ENCODE measurements at places on chromosomes 2 and 18.

DNA sequence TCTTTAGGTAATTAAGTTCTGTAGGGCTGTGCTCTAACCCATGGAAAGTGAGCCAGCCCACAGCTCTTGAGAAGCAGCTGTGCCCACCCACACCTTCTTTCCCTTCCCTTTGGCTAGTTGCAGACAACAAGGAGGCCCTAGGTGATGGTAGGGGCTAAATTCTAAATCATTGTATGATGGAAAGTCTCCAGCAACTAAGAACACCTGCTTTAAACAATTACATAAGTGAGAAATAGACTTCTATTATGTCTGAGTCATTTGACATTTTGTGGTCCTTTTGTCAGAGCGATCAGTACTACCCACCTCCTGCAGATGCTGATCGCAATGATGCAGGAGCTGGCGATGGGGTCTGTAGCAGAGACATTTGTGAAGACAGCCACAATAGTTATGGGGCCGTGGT lies 79.6 kb downstream of the TEX51 start:
- no peak for DNase-seq

- DNase-seq, result no peak
Observed at GRCh38 chr18:55386545-55386944, 201.4 kb downstream of the TCF4 start.

GRCh38 chr2:205169464-205169863 lies 512.8 kb upstream of the NRP2 start:
- DNase-seq, result no peak

- no peak for DNase-seq
Observed at GRCh38 chr2:132804051-132804450, 134.0 kb upstream of the LYPD1 start.

- no peak for DNase-seq
Observed at GRCh38 chr2:136012315-136012714, 26.9 kb upstream of the DARS1 start.

DNA sequence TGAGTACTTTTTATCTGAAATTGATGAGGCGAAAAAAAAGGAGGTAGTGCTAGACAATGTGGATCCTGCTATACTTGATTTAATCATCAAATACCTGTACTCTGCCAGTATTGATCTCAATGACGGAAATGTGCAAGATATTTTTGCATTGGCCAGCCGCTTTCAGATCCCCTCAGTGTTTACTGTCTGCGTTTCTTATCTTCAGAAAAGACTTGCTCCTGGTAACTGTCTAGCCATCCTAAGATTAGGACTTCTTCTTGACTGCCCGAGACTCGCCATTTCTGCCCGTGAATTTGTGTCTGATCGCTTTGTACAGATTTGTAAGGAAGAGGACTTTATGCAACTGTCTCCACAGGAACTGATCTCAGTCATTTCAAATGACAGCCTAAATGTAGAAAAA lies 453 bp downstream of the KLHL41 start:
- DNase-seq, result no peak

GRCh38 chr2:76953733-76954347 lies 568.3 kb downstream of the LRRTM4 start:
- DNase-seq, result no peak

DNA sequence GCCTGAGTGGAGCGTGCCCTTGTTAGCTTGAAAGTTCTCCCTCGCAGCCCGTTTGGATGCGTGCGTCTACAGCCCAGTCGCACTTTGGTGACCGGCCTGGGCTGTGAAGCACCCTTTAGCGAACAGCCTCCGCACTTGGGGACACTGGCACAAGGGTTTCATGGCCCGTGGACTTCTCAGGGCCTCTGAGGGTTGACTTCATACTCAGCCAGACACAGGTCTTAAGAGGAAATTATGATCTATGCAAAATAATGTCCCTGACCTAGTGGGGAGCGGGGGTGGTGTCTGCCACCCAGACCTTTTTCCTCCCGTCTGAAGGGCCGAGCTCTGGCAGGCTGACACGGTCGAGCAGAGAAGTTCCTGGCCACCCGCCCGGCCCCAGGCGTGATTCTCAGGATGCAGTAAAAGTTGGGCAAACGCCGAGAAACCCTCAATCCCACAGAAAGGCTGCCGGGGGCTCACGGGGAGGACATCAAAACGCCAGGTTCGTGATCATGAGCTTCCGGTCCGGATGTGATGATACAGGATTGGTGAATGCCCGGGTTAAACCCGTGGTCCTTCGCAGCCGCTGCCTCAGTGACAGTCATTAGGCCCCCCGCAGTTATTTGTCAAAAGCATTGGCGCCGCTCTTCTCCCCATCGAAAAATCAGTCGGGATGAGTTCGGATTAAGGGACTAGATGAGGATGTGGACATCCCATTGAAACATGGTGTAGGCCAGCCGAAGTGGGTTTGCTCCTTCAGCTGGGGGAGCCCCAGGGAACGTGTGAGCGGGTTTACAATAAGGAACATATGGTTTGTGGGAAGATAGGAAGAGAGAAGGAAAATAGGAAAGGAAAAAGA lies 3.6 kb upstream of the PAX3 start:
- no peak for DNase-seq

DNA sequence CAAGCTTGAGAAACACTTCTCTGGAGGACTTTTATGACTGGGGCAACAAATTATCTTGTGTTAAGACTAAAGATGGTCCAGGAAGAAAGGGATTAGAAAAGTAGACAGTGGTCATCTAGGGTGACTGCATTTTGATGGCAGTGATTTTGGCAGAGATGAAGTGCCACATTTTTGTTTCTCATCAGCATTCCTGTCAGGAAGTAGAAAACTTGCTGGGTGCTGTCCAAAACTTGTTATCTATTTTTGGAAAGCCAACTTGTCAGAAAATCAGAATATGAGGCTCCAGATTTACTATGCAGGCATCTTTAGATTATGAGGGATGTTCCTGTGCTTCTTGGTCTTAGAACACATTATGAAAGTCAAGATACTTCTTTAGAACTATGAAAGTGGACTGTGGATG lies 29.0 kb upstream of the CALCRL start:
- no peak for DNase-seq

DNA sequence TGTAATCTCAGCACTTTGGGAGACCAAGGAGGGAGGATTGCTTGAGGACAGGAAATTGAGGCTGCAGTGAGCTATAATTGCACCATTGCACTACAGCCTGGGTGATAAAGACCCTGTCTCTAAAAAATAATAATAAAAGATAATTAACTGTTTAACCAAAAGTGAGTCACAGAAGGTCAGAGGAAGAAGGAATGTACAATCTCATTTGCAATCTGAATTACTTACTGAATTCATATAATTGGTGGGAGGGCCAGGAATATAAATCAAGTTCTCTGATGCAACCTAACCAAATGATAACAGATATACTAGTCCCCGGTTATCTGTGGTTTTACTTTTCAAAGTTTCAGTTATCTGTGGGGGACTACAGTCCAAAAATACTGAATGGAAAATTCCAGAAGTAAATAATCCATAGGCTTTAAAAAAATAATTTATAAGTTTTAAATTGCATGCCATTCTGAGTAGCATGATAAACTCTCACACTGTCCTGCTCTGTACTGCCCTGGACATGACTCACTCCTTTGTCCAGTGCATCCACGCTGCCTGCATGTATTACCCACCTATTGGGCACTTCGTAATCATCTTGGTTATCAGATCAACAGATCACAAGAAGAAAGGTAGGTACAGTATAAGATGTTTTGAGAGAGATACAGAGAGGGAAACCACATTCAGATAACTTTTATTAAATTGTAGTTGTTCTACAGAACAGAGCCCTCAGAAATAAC lies 12.8 kb upstream of the MATN3 start:
- DNase-seq, result no peak

DNA sequence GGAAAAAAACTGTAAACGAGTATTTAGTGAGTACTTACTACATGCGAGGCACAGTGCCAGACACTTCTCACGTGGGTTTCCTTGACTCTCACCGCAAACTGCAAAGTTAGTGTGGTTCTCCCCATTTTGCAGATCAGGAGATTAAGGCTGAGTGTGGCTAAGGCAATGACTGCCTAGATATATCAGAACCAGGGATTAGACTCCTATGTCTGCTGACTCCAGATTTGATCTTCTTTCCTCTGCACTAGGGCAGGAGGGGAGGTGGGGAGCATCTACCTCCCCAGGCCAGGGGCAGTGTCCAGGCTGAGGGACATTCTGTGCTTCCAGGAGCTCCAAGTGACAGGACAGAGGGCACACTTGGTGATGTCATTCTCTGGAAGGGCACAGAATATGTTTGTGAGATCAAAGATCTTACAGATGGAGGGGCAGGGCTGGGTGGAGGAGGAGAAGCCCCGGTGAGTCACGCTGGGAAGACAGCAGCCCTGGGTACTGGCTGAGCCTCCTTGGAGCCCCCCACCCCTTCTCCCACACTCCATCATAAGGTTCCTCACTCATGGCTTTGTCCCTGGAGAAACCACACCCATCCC lies 92.4 kb downstream of the RHOB start:
- DNase-seq, result no peak

GRCh38 chr2:64219149-64219548 lies 74.9 kb upstream of the PELI1 start:
- DNase-seq, result no peak

DNA sequence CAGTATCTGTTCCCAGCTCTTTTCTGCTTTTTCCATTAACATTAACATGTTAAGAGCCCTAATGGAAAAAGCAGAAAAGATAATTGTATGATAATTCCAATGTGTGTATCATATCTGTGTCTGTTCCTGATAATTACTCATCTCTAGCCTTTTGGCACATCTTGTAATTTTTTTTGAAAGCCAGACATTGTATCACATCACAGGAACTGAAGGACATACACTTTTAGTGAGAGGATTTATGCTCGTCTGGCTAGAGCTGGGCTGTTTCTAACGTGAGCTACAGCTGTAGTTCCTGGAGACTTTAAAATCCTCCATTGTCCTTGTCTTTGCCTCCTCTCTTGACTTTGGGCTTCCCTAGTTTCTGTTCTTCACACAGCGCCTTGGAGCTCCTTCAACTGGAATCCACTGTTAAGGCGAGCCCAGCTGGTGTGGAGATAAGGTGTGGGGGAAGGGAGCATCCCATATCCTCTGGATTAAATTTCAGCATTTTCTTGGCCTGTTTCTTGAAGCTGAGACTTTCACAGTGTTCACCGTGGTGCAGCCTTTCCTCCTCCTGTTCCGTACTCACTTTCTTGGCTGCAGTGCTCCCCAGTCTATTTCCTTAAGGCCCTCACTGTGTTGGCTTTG lies 211.5 kb downstream of the GALR1 start:
- no peak for DNase-seq

DNA sequence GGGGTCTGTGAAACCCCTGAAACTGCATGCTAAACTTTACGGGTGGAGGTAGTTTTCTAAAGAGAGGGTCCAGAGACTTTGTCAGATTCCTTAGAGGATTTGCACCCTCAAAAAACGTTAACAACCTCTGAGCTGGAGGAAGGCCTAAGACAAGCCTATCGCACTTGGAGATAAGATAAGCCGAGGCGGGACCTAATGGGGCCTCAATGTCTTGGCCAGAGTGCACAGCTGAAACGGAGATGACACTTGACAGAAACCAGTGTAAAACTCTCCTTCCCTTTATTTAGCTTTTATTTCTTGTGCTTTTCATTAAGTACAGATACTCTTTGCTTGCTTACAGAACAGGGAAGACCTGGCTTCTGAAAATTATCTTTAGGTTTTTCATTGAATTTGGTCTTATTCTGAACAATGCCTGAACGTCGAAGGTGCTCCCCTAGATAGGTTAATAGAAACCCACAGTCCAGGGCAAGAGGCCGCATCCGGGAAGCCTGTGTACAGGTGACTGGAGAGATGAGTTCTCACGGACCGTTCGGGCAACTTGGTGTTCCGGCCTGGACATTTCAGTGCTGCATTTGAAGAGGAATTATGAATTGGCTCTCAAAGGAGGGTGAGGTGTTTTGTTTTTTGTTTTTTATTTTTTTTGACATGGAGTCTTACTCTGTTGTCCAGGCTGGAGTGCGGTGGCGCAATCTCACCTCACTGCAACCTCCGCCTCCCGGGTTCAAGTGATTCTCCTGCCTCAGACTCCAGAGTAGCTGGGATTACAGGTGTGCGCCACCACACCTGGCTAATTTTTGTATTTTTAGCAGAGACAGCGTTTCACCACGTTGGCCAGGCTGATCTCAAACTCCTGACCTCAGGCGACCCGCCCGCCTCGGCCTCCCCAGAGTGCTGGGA lies 49.7 kb downstream of the SH3BP4 start:
- DNase-seq, result no peak

DNA sequence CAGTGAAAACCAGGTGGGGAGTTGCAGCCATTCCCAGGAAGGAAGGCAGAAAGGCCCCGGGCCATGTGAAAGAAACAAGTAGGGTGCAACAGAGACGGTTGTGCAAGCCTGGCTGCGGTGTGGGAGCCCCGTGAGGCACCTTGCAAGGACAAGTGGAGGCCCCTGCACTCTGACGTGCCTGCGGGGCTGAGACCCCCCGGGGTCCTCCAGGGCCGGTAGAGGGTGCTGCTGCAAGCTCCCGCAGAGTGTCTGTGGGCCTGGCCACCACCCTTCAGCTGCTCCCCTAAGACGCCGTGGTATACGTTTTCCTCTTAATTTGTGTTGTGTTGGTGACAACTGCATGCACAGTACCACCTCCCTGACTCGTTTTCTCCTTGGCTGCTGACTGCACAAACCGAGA lies 27.4 kb upstream of the MC5R start:
- no peak for DNase-seq

- no peak for DNase-seq
Observed at GRCh38 chr2:138078153-138078552, 113.9 kb downstream of the HNMT start.
